GM23248 (cell line): ENCODE measurements at places on chromosomes 1 and 21. TPM values are rescaled to one million over a fixed set of nuclear protein-coding genes. Genes with fewer than 3 reads are reported as not detected.

CXADR gene
- total RNA-seq: not detected in 2 replicates

GOLT1A gene
- total RNA-seq: not detected in 2 replicates

EFNA4 gene
- 2.4 and 5.5 TPM in 2 replicates for total RNA-seq

REN gene
- not detected in 2 replicates for total RNA-seq

AQP10 gene
- total RNA-seq: not detected in 2 replicates

GALNT2 gene
- total RNA-seq: 103 and 111 TPM in 2 replicates

DCST2 gene
- total RNA-seq: not detected in 2 replicates

ADAM15 gene
- 85.6 and 109 TPM in 2 replicates for total RNA-seq

RABGAP1L gene
- total RNA-seq: 21.6 and 24.7 TPM in 2 replicates

ASTN1 gene
- total RNA-seq: not detected in 2 replicates

IFI44L gene
- not detected in 2 replicates for total RNA-seq

RGS8 gene
- total RNA-seq: not detected in 2 replicates

NPHS2 gene
- total RNA-seq: not detected in 2 replicates

RSPH1 gene
- total RNA-seq: 0.32 TPM in 1 of 2 replicates, not detected in the other

DNA sequence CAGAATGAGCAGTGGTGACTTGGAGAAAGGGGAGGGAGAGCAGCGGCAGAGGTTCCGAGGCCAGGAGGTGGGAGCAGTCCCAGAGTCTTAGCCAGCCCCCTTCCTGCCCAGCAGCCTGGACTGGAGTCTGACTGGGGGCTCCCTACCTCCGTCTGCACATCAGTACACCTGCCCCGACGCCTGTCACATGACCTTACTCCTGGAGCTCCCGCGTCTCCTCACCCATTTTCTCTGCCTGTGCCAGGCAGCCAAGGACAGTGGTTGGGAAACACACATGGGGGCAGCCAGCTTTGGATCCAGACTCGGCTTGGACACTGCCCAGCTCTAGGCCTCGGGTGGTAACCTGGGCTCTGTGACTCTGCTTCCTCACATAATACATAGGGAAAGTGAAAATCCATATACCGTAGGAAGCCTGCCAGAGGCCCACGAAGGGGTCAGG, 16.9 kb downstream of the ACTRT2 start:
- DNase-seq: no peak
- no peak overlapping the region for H3K4me3 ChIP-seq
- H3K27ac ChIP-seq: no peak overlapping the region
- no peaks in the 10 kb centered on the region for H3K4me1 ChIP-seq
- H3K27me3 ChIP-seq: peaks cover 7% of the 10 kb centered on the region; the same call in 1 of the 2 replicates

- DNase-seq: peak; percentile 100
- peak overlapping the region; percentile 65 for H3K27ac ChIP-seq
- peak overlapping the region; percentile 37; the same call in 1 of the 2 replicates for H3K4me3 ChIP-seq
- peaks cover 37% of the 10 kb centered on the region for H3K4me1 ChIP-seq
- H3K36me3 ChIP-seq: no peaks in the 10 kb centered on the region
Observed at GRCh38 chr1:204438628-204439027, 27.0 kb upstream of the PPP1R15B start.

- DNase-seq: no peak
- no peaks in the 10 kb centered on the region for H3K27me3 ChIP-seq
- no peak overlapping the region for H3K4me3 ChIP-seq
Observed at GRCh38 chr1:248686815-248687214, 15.8 kb downstream of the OR14I1 start.

DNA sequence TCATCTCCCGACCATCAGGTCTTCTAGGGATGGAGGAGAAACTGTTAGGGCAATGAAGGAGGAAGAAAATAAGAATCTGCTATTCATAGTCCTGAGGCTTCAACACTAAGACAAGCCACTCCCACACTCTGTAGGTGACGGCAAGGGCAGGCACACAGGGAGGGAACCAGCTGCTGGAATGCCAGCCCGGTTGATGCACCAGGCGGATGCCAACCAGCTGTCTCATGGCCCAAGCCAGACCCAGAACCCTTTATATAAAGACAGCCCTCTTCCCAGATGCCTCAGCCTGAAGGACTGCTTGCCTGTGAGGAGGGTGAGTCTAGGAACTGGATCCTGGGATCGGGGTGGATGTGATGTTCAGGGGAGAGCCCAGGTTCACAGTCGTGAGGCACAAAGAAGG, at the start of gene KPRP:
Gene KPRP (plus strand): TSS at position 279 of the 400 bp plus-strand sequence. CDS start 1,564 bp downstream, outside the sequence.
- H3K4me3 ChIP-seq: no peak within 1 kb of the TSS
- H3K36me3 ChIP-seq: no peaks in the 10 kb centered on the region

GRCh38 chr1:6870571-6870970, 85.3 kb downstream of the CAMTA1 start:
- H3K27ac ChIP-seq: peak overlapping the region; percentile 24
- H3K4me1 ChIP-seq: peaks cover 21% of the 10 kb centered on the region
- no peaks in the 10 kb centered on the region for H3K27me3 ChIP-seq
- H3K4me3 ChIP-seq: no peak overlapping the region
- peak; percentile 57 for DNase-seq

DNA sequence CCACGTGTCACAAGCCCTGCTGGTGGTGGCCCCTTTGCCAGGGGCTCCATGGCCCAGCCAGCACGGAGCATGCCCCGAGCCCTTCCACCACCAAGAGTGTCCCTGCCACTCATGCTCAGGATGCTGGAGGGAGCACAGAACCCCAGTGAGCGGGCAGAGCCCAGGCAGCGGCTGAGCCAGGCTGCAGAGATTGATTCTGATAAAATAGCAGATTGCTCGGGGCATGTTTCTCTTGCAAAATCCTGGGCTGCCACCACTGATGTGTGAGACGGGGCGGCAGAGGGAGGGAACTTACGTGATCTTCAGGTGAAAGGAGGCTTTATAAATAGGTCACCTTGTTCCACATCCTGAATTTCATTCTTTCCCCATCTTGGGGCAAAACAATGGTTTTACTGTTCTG, 53.2 kb downstream of the SPSB1 start:
- no peak overlapping the region for H3K27ac ChIP-seq
- H3K27me3 ChIP-seq: no peaks in the 10 kb centered on the region
- no peak for DNase-seq
- no peak overlapping the region for H3K4me3 ChIP-seq
- peaks cover 13% of the 10 kb centered on the region for H3K4me1 ChIP-seq
- 0 out of 2 replicates have a peak, but pooled peaks cover 2% of the 10 kb centered on the region for H3K36me3 ChIP-seq

DNA sequence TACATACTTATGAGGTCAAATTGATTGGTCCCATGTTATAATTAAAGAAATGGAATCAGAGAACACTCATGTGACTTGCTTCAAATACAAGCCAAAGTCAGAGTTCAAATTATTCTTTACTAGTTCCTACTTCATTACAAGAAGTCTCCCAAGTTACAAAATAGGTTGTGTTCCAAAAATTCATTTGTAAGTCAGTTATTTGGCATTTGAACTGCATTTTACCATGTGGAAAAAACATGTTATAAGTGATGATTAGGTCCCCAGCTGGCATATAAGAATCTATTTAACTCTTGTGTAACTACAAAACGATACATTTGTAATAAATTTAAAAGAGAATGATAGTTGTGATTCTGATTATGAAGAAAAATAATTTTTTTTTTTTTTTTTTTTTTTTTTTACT, 124.1 kb downstream of the DISP1 start:
- H3K4me3 ChIP-seq: no peak overlapping the region
- H3K4me1 ChIP-seq: no peaks in the 10 kb centered on the region
- H3K36me3 ChIP-seq: no peaks in the 10 kb centered on the region
- DNase-seq: no peak
- no peak overlapping the region for H3K27ac ChIP-seq
- H3K27me3 ChIP-seq: no peaks in the 10 kb centered on the region

GRCh38 chr1:183954496-183954895, 83.0 kb downstream of the COLGALT2 start:
- H3K4me1 ChIP-seq: peaks cover 11% of the 10 kb centered on the region
- H3K27me3 ChIP-seq: no peaks in the 10 kb centered on the region
- H3K4me3 ChIP-seq: no peak overlapping the region
- H3K27ac ChIP-seq: no peak overlapping the region
- H3K36me3 ChIP-seq: no peaks in the 10 kb centered on the region
- DNase-seq: no peak

DNA sequence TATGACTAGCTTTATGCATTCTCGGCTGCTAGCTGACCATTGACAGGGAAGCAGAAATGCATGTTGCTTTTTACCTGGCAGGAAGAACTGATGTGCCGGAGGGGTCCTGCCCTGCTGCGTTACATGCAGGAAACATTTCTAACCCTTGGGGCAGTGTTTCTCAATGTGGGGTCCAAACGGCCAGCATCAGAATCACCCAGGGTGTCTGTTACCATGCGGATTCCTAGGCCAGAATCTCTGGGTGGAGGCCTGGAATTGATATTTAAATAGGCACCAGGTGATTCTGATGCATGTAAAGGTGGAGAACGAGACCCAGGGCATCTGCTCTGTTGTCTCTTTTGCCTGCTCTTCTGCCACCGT, 182.7 kb downstream of the PCP4 start:
- H3K4me3 ChIP-seq: no peak overlapping the region
- H3K27ac ChIP-seq: no peak overlapping the region
- H3K4me1 ChIP-seq: no peaks in the 10 kb centered on the region
- H3K36me3 ChIP-seq: no peaks in the 10 kb centered on the region
- DNase-seq: no peak

DNA sequence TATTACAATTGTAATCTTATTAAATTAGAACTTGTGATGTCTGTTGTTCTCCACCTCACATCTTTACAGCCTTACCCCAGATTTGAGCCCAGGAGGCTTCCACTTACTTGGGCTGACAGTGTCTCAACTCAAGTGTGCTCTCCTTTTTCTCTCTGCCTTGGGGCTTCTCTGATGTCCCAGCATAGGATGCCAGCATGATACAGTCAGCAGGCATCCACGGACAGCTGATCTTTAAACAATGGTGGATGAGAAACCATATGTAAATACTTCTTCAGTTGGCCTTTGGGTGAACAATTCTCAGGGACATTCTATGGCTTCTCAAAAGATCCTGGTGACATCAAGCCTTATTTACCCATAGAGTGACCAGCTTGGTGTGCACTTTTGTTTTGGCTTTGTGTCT, 107.6 kb upstream of the GORAB start:
- H3K4me1 ChIP-seq: no peaks in the 10 kb centered on the region
- no peak overlapping the region for H3K27ac ChIP-seq
- no peaks in the 10 kb centered on the region for H3K36me3 ChIP-seq
- H3K4me3 ChIP-seq: no peak overlapping the region

DNA sequence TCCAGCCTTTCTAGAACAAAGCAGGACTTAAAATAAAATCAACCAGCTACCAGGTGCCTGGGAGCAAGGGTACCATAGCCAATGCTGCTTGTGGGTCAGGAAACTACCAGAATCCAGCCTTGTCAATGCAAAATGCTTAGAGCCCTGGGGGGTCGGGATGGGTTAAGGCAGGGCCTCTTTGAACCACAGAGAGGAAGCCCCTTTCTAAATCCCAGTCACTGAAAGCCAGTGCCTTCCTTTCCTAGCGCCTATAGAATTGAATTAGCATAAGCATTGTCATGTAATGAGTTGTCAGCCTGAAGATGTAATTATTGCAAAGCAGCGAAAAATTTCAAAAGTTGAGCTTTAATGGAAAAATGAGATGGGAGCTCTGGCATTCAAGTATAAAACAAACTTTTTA, 176.6 kb upstream of the DAB1 start:
- H3K27me3 ChIP-seq: no peaks in the 10 kb centered on the region
- H3K27ac ChIP-seq: no peak overlapping the region
- no peaks in the 10 kb centered on the region for H3K36me3 ChIP-seq
- H3K4me1 ChIP-seq: no peaks in the 10 kb centered on the region

GRCh38 chr21:16241479-16241963, 511.7 kb downstream of the USP25 start:
- no peak overlapping the region for H3K4me3 ChIP-seq
- no peak for DNase-seq
- H3K4me1 ChIP-seq: no peaks in the 10 kb centered on the region
- H3K27ac ChIP-seq: no peak overlapping the region

DNA sequence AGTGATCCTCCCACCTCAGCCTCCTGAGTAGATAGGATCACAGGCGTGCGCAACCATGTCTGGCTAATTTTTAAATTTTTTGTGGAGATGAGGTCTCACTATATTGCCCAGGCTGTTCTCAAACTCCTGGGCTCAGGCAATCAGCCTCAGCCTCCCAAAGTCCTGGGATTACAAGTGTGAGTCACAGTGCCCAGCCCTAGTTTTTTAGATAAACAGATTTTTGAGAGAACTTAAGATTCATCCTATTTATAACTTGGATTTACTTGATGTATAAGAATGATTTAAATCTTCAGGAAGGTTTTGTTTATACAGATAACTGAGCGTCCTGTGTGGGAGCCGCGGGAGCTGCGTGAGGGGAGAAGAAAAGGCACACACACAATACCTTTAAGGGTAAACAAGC, 26.2 kb downstream of the HEYL start:
- H3K27ac ChIP-seq: no peak overlapping the region
- H3K4me1 ChIP-seq: no peaks in the 10 kb centered on the region
- no peaks in the 10 kb centered on the region for H3K36me3 ChIP-seq
- no peak overlapping the region for H3K4me3 ChIP-seq
- DNase-seq: peak; percentile 15

GRCh38 chr21:14241297-14241696, 25.3 kb downstream of the RBM11 start:
- no peak overlapping the region for H3K27ac ChIP-seq
- no peaks in the 10 kb centered on the region for H3K4me1 ChIP-seq
- no peak overlapping the region for H3K4me3 ChIP-seq
- no peaks in the 10 kb centered on the region for H3K27me3 ChIP-seq
- H3K36me3 ChIP-seq: no peaks in the 10 kb centered on the region

GRCh38 chr1:6223617-6224016, 12.1 kb downstream of the ICMT start:
- H3K36me3 ChIP-seq: peaks cover 14% of the 10 kb centered on the region; the same call in 1 of the 2 replicates
- no peak overlapping the region for H3K4me3 ChIP-seq
- no peak for DNase-seq
- H3K27me3 ChIP-seq: no peaks in the 10 kb centered on the region
- H3K27ac ChIP-seq: no peak overlapping the region

- H3K27me3 ChIP-seq: no peaks in the 10 kb centered on the region
- H3K4me1 ChIP-seq: no peaks in the 10 kb centered on the region
- H3K27ac ChIP-seq: no peak overlapping the region
- DNase-seq: peak; percentile 71
Observed at GRCh38 chr1:210792250-210793102, 341.5 kb downstream of the KCNH1 start.

GRCh38 chr1:145690587-145691558, 16.3 kb downstream of the PDZK1 start:
- no peaks in the 10 kb centered on the region for H3K36me3 ChIP-seq
- peak overlapping the region; percentile 54 for H3K27ac ChIP-seq
- peaks cover 21% of the 10 kb centered on the region for H3K4me1 ChIP-seq
- H3K4me3 ChIP-seq: peak overlapping the region; percentile 4; the same call in 1 of the 2 replicates

DNA sequence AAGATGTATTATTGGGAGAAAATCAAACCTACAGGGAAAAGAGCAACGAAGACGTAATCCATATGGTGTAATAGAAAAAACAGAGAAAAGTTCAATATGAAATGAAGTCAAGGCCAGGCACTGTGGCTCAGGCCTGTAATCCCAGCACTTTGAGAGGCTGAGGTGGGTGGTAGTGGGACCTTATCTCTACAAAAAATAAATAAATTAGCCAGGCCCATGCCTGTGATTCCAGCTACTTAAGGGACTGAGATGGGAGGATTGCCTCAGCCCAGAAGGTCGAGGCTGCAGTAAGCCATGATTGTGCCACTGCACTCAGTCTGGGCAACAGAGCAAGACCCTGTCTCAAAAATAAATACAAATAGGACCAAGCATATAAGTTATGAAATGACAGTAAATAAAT, 11.4 kb downstream of the DESI2 start:
- H3K4me3 ChIP-seq: no peak overlapping the region
- DNase-seq: no peak
- H3K36me3 ChIP-seq: peaks cover 11% of the 10 kb centered on the region; the same call in 1 of the 2 replicates

GRCh38 chr1:165763442-165763841, 5.2 kb downstream of the TMCO1 start:
- H3K4me3 ChIP-seq: no peak overlapping the region
- peaks cover 19% of the 10 kb centered on the region for H3K4me1 ChIP-seq
- H3K27ac ChIP-seq: no peak overlapping the region
- no peak for DNase-seq
